Activated CD8-positive, alpha-beta memory T cell treated with anti-CD3 and anti-CD28 coated beads, Interleukin-2, amount 10 ng/mL, durations not matched to agents 7 days and 5 days (primary cell): ENCODE measurements at places on chromosomes 5 and 9.

GRCh38 chr5:18798058-18798457 is 1163.8 kb downstream of the TAF11L14 start:
- no peak for DNase-seq

GRCh38 chr9:68844157-68844556 is 139.1 kb downstream of the PIP5K1B start:
- DNase-seq = no peak

DNA sequence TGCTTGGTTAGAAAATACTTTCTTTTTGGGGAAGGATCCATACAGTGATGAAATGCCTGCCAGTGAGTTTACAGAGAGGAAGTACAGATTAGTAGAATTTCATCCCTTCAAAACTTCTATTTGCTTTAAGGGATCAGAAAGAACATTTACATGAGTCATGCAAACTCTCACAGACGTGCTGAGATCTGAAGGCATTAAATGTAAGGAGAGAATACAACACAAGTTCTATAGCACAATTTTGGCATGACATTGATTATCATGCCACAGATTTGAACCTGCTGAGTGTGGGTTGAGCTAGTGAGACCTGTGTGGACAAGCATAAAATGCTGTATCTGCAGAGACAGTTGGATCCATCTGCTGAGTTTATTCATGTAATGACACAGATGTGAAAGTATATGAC is 613.6 kb upstream of the SEMA6A start:
- DNase-seq = no peak

- no peak for DNase-seq
Observed at GRCh38 chr5:148333262-148333849, 2.0 kb upstream of the SPINK9 start.

DNA sequence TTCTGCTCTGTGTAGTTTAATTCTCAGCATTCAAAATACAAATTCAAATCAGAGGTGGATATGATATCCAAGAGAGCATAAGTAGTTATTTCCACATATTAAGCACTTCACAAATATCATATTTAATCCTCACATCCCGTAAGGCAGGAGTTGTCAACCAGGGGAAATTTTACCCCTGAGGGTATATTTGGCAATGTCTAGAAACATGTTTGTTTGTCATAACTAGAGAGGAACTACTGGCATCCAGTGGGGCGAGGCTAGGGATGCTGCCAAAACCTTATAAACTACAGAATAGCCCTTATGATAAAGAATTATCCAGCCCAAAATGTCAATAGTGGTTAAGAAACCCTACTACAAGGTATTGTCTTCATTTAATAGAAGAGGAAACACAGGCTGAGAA is 619.4 kb downstream of the SLCO4C1 start:
- DNase-seq = no peak

DNA sequence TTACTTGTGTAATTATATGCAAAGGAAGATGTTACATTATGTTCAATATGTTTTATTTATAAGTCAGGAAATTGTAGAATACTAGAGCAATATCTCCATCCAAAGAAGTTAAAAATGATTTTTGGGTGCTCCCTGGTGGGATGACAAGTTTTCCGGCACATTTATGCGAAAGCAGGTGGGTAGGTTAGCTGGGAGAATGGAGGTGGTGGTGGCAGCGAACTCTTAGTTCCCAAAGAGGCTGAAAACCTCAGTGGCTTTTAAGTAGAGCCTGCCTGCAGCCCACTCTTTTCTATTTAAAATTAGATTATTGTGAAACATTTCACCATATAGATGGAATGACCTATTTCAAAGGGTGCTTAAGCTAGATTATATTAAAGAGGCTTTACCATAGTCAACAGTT is 51.8 kb downstream of the ANKRD33B start:
- DNase-seq = peak; percentile 12

DNA sequence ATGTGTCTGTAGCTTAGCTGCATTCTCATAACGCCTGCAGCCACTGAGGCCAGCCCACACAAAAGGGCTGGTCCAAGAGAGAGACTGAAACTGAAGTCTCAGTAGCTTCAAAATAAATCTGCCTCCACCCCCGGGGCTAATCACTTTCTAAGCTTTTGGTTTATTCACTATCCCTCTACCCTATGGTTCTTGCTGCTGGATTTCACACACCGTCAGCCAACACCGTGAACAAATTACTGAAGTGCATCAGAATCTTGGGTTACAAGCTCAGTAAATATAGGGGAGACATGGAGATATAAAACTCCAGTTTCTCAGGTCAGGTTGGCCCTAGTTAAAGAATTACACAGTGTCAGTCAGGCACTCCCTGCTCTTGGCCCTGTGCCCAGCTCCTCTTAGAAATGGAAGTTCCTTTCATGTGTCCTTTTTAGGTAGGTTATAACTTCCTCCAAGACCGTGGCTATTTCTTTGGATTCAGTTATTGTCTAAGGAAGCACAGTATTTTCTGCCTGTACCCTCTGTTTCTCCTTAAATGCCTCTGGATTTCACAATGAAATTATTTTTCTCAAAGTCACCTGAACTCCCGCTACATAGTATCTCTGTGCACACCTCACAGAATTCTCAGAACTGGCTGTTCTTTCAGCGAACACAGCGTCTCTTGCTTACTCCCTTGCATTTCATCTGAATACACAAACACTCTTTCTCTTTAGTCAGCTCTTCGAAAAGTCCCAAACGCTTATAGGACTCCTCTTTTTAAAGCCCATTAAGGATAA is 112.5 kb downstream of the FAM174A start:
- DNase-seq = no peak

- DNase-seq = no peak
Observed at GRCh38 chr9:126401581-126401980, 75.0 kb downstream of the MVB12B start.

- DNase-seq = no peak
Observed at GRCh38 chr5:34895641-34896419, 19.5 kb downstream of the RAD1 start.

GRCh38 chr5:132138260-132138659 is 64.7 kb downstream of the CSF2 start:
- no peak for DNase-seq

DNA sequence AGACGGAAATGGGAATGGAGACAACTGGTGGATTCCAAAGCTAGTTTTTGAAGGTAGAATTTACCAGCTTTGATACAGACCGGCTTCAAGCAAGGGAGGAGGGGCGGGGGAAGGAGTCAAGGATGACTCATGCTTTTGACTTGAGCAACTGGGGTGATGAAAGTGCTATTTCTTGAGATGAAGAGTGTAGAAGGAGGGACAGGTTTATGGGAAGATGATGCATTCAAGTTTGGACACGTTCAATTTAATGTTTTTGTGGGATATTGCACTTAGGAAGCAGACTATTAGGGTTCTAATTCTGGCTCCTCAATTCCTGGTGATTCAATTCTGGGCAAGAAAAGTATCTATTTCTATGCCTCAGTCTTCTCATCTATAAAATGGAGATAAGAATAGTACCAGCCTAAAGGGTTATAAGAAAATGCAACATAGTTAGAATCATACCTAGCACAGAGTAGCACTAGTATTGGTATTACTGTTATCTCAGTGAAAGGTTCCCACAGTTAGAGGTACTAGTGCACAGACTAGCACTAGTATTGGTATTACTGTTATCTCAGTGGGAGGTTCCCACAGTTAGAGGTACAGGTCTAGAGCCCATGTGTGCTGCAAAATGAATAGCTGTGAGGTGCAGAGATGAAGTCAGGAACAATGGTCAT is 4.6 kb downstream of the NIPAL4 start:
- peak; percentile 78 for DNase-seq

DNA sequence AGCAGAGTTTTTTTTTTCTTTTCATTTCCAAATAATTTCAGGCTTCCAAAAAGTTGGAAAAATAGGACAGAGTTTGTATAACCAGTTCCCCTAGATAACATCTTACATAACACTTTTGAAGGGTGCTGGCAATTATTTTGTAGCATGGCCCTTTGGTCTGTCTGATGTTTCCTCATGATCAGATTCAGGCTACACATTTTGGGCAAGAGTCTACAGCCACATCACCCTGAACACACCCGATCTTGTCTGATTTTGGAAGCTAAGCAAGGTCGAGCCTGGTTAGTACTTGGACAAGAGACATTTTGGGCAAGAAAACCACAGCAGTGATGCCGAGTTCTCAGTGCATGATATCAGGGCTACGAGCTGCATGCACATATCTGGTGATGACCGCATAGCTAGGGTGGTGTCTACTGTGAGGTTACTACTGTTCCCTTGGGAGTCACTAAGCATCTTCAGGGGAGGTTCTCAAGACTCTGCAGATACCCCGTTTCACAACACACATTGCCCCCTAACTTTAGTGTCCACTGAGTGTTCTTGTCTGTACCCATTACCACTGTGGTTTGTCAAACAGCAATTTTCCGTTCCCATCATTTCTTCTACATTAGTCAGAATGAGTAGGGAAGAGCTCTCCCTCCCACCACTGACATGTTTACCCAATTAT is 86.2 kb downstream of the TTC39B start:
- DNase-seq = no peak

DNA sequence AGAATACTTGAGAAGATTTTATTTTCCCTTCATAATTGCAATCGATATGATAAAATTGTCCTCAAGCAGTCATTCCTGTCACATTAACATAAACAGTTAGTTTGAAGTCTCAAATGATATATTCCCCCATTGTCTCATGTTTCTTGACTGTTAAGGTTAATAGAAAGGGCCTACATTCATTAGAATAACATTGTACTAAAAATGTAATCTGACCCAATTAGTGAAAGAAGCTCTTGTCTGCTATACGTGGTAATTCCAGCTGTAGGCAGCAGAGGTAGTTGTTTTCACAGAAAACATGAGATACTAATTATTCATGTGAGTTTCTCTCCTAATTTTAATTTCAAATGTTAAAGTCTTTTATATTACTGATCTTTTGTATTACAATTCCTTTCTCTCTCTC is 25.9 kb upstream of the AP3B1 start:
- no peak for DNase-seq

GRCh38 chr5:143606043-143606752 is 202.7 kb upstream of the NR3C1 start:
- DNase-seq = peak; percentile 77

DNA sequence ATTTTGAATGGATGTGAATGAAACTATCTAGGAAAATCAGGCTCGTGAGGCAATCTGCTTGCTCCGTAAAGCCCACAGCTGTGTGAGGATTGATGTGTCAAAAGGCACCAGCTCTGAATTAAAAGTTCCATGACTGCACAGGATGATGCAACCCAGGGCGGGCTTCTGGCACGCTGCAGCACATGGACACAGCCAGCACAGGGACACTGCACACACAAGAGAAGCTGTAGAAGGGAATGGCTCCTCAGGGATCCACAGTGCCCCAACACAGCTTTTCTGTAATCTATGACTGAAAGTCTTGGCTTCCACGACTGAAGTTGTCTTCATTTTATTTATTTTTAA is 151.0 kb downstream of the GCNT1 start:
- no peak for DNase-seq

GRCh38 chr5:129461711-129462332 is 1.7 kb downstream of the ADAMTS19 start:
- no peak for DNase-seq

- no peak for DNase-seq
Observed at GRCh38 chr9:137396634-137397367, 26.2 kb downstream of the EXD3 start.

GRCh38 chr9:71250581-71250980 is 129.2 kb upstream of the TRPM3 start:
- no peak for DNase-seq

DNA sequence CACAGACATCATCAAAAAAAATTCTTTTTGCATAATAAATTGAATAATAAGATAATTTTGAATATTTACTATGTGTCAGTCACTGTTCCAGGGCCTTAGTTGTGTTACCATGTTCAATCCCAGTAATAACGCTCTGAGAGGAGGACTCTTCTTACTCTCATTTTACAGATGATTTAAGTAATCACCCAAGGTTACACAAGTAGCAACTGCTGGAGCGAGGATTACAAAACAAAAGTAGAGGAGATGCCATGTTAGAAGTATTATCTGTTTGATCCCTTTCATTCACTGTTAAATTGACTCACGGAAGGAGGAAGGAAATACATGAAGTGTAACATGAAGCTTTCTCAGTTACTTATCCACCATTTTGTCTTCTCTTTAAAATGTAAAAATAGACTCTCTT is 412.8 kb downstream of the NFIB start:
- no peak for DNase-seq

GRCh38 chr9:36625006-36625615 is 52.4 kb downstream of the MELK start:
- no peak for DNase-seq

GRCh38 chr5:22242532-22242931 is 610.6 kb downstream of the CDH12 start:
- no peak for DNase-seq

GRCh38 chr5:3122985-3123762 is 371.7 kb upstream of the IRX2 start:
- DNase-seq = no peak

DNA sequence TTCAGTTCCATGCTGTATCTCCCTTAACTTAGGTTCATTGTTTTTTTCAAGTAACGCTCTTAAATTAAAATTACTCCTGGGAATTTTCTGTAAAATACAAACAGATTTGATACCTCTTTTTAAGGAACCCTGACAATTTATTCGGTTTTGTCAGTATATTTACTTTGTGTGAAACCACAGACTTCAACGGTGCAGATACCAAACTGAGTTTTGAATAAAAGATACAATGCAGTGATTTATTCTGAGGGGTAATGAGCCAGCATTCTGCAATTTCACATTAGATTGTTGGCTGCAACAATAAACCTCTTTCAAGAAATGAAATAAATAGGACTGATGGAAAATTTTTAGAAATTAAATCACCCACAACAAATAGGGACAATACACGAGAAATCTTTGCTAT is 308.6 kb upstream of the EDIL3 start:
- no peak for DNase-seq

DNA sequence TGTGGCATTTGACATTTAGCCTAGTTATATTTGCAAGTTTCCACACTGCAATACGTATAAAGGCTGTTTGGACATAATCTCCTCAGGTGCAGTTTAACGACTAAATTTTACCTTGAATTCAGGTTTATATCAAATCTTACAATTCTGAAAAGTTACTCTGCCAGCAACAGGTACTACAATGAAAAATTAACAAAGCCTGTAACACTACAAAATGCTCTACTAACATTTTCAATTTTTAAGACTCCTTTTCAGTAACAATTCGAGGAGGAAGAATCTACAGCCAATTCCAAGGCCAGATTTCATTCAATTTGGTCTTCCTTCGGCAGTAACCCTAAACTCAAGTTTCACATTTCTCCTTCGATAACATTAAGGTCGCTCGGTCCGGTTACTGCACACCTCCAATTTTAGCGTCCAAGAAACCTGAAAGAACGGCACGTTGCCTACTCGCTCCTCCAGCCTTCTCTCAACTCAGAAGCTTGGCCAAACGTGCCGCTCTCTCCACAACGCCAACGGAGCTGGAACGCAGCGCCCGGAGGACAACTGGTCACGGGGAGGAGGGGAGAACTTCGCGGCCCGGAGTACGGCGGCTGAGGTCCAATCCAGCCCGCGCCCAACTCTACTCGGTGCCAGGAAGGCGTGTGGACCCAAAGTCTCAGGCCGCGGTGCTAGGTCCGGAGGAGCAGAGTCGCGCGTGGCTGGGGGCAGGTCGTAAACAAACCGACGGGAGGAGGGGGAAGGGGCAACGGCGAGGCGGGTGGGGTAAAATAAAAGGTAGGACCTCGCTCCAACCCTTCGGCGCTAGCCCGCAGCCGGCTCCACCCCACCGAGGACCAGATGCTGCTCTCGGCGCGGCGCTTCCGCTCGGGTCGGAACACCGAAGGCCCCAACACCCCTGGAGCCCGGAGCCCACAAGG is 681 bp downstream of the FNIP1 start:
- peak; percentile 58 for DNase-seq
